ENCODE measurements at places on chromosomes 3 and 15.

DNA sequence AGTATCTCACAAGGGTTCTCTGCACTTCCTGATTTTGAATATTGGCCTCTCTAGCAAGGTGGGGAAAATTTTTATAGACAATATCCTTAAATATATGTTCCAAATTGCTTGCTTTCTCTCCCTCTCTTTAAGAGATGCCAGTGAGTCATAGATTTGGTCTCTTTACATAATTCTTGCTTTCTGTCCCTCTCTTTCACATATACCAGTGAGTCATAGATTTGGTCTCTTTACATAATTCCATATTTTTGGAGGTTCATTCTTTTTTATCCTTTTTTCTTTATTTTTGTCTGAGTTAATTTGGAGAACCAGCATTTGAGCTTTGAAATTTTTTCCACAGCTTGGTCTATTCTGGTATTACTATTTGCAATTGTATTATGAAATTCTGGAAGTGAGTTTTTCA lies 77.7 kb upstream of the NUDT16 start:
- DNase-seq = peak; percentile 27

DNA sequence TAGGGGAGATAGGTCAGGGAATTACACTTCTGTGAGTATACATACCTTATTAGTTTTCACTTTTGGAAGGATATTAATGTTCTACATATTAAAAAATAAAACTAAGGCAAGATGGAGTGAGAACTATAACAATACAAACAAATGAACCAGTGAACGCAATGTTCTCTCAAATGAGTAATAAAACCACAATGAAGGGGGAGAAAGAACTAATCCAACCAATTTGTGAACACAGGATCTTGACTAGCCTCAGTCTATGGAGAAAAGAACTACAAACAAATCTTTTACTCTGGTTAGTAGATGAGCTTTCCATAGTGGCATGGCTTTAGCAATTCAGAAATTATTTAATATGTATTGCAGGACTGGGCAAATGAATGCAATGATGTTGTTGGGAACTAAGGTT lies 26.9 kb upstream of the ATOSA start:
- no peak for DNase-seq

GRCh38 chr3:20055020-20055775 lies 15.0 kb downstream of the KAT2B start:
- no peak for DNase-seq

GRCh38 chr3:119778176-119778575 lies 3.7 kb upstream of the NR1I2 start:
- DNase-seq = no peak

GRCh38 chr15:78630886-78631633 lies 9.9 kb downstream of the CHRNB4 start:
- no peak for DNase-seq

GRCh38 chr15:59260090-59260489 lies 53.4 kb downstream of the LDHAL6B start:
- DNase-seq = no peak

- DNase-seq = peak; percentile 75
Measured at GRCh38 chr15:41849204-41849603, 10.6 kb downstream of the PLA2G4B start.

DNA sequence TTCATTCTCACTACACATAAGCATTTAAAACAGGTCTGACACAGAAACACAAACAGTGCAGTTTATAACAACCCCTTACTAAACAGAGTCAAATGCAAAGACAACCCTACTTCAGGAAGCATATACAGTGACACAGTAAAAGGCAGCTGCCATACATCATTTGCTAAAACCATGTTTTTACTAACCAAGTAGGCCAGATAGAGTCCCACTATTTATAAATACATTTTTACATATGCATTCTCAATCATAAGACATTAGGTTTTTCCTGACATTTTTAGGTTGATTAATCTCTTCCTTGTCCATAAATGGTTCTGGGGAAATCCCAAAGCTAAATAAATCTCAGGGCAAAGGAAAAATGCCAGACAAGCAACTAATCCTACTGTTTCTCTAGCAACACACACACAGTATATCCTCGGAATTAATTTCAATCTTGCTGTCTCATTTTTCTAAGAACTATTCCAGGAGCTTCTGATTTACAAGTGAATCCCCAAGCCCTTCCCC lies 39.0 kb downstream of the CHAC1 start:
- no peak for DNase-seq

- no peak for DNase-seq
Measured at GRCh38 chr15:41921167-41921566, 27.3 kb upstream of the SPTBN5 start.

- peak; percentile 97 for DNase-seq
Measured at GRCh38 chr3:179347345-179348194, at the start of gene MFN1. TSS of gene MFN1 (plus strand) at chr3:179347709. CDS start at chr3:179348852, 1,143 bp downstream.

DNA sequence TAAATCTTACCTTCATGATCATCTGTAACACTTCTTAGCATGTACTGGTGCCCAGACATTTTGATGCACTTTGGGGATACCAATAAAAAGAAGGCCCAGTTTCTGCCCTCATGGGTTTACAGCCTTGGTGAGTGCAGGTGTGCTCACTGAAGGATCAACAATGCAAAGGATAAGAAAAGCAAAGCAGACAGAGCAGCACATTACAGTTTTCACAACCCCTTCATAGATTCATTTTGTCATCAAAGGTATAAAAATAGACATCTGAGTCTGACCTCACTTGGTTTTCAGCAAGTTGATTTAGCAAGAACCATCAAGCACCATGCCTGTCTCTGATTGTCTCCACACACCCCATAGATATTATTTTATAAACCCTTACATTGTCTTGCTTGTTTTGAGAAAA lies 77.6 kb downstream of the BFSP2 start:
- no peak for DNase-seq

- DNase-seq = no peak
Measured at GRCh38 chr15:22966321-22967083, 13.7 kb downstream of the CYFIP1 start.

GRCh38 chr15:95087253-95087609 lies 855.9 kb downstream of the MCTP2 start:
- DNase-seq = peak; percentile 8

DNA sequence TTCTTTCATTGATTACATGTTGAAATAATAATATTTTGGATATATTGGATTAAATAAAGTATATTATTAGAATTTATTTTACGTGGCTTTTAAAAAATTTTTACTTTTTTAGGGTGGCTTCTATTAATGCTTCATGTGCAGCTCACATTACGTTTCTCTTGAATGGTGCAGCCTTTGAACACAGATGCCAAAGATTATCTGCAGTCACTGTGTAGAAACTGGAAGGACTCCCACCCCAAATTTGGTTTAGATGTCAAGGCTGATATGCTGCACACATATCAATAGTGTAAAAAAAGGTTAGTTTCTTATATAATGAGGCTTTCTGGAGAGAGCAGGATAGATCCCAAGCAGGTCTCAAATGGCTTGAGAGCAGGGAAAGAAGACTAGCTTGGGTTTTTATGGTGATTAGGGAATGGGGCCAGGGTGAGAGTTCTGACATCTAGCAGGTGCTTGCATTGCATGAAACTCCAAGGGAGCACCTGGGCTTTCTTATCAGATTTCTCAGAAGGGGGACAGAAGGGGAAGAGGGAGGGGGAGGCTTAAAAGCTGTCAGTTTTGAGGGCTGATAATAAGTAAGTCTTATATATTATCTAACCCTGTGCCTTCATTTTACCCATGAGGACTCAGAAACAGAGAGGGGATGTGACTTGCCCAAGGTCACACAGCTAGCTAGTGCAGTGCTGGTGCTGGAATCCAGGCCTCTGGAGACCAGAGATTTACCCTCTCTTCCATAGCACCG lies 89.6 kb downstream of the CHST2 start:
- no peak for DNase-seq

DNA sequence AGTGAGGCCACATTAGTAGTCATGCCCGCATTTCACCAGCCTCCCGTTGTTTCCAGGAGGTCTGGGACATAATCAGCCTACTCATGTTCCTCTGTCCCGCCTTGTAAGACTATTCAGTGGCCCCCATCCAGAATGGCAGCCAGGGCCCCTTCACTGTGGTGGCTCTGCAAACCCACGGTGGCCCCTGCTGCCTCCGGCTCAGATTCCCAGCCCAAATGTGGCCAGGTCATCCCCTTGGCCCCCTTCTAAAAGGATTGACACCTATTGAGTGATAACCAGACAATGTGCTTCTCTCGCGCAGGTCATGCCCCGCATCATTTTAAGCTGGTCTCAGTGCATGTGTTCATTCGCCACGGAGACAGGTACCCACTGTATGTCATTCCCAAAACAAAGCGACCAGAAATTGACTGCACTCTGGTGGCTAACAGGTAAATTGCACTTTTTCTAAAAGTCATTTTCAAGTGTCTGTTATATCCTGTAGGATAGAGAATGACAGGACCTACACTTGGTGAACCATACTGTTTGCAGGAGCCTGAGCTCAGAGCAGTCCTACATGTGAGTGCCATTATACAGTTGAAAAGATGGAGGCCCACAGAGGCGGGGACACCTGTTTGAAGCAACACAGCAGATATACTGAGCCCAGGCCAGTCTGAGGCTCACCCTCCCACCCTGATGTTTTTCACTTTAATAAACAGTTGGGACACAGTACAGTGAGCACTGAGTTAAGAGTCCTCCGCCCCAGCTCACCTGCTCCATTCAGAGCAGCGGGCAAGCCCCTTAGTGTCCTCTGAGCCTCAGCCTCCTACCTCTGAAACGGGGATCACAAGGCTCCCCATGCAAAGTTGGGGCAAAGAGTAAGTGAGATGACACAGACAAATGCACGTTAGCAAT lies 47.7 kb downstream of the PXYLP1 start:
- DNase-seq = peak; percentile 50

- DNase-seq = no peak
Measured at GRCh38 chr15:100114571-100114970, 227.2 kb downstream of the ADAMTS17 start.

GRCh38 chr15:100926971-100927756 lies 8.0 kb downstream of the LRRK1 start:
- DNase-seq = no peak

GRCh38 chr3:50428007-50428633 lies 68.8 kb upstream of the TMEM115 start:
- peak; percentile 24 for DNase-seq

- no peak for DNase-seq
Measured at GRCh38 chr3:42489937-42490227, 12.6 kb upstream of the VIPR1 start.

GRCh38 chr3:108822123-108822897 lies at the start of gene TRAT1:
TSS of gene TRAT1 (plus strand) at chr3:108822786. CDS start at chr3:108822928, 142 bp downstream.
- DNase-seq = no peak

GRCh38 chr15:71114066-71114680 lies 1.1 kb upstream of the THSD4 start:
- DNase-seq = no peak

- no peak for DNase-seq
Measured at GRCh38 chr3:140365872-140366697, 311.8 kb upstream of the TRIM42 start.

DNA sequence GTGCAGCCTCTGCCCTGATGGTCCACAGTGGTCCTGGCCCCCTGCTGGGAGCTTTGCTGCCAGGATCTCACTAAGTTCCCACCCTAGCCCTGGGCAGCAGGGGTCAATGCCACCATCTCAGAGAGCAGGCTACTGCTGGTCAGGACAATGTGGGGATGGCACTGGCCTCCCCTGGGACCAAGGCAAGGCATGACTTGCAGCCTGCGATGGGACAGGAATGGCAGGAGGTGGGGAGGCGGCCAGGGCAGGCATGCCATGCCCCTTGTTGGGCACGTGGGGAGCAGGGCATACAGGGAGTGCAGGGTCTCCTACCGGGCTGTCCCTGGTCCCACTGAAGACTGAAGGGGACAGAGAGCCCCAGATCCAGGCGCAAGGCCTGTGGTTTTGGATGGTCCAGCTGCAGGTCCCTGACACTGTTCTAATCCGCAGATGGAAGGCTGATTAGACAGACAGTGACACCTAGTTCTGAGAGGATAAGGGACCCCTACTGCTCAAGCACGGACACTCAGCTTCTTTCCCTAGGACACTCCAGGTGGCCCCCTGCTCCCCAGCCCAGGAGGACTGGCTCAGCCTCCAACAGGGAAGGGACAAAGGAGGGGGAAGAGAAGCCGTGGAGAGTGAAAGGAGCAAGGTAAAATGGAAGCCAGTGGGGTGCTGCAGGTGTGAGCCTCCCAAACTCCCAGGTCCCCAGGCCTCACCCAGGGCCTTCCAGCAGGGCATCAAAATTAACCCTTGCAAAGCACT lies 69.2 kb upstream of the RPL32 start:
- DNase-seq = no peak

GRCh38 chr3:114690911-114691310 lies 397.1 kb downstream of the TIGIT start:
- DNase-seq = no peak

DNA sequence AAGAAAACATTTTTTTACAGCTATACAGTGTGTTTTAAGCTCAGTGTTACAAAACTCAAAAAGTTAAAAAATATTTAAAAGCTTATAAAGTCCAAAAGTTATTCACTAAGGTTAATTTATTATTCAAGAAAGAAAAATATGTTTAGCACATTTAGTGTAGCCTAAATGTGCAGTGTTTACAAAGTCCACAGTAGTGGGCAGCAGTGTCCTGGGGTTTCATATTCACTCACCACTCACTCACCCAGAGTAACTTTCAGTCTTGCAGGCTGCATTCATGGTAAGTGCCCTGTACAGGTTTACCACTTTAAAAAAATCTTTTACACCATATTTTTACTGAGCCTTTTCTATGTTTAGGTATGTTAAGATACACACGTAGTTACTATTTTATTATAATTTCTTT lies 300.2 kb upstream of the TRIM42 start:
- no peak for DNase-seq

GRCh38 chr3:184985586-184985985 lies 167.3 kb downstream of the C3orf70 start:
- no peak for DNase-seq

DNA sequence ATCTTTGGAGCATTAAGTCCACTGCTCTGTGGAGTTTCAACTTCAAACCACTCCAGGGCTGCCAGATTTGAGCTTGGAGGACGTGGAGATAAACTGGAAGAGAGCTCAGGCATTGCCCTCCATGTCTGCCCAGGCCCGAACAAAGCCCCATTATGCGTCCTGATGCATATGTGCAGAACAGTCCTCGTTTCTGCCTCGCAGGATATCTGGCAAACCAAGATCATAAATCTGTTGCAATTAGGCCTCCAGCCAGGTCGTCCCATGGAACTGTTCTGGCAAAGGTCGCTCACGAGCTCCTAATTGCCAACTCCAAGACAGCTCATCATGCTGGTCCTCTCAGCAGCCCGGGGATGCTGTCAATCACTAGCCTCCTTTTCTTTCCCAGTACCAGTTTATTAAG lies 91.2 kb downstream of the SEMA5B start:
- no peak for DNase-seq

Measured in epithelial cell of esophagus (primary cell).